ENCODE measurements at places on chromosomes 6 and 20. TPM values are rescaled to one million over a fixed set of nuclear protein-coding genes. Genes with fewer than 3 reads are reported as not detected.

DNA sequence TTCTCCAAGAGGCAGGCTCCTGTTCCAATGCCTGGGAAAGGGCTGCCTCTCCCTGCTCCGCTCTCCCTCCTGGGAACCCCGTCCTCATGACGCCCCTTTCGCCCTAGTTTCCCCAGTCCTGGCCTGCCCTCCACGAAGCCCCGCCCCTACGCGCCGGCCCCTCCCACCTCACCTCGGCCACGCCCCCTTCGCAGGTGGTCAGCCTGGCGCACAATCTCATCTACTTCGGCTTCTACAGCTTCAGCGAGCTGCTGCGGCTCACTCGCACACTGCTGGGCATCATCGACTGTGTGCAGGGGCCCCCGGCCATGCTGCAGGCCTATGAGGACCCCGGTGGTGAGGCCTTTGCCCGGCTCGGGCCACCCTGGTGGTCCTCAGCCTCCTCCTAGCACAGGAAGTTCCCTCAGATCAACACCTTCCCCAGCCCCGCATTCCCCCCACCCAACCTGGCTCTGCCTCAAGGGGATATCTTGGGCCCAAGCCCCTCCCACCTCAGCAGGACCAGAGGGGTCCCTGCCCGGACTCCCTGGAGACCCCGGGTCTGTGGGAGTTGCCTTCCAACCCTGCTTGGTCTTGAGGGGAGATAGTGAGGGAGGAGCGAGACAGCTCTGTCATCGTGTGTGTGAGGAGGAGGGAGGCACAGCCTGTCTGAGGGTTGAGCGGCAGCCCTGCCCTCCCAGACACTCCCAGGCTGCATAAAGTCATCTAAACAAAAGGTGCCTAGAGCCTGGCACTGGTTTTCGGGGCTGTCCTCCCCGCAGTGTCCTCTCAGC, 40.3 kb downstream of the UQCC2 start:
- no peak for DNase-seq

- DNase-seq = no peak
Measured at GRCh38 chr6:56953597-56954402, 1.1 kb upstream of the BEND6 start.

DNA sequence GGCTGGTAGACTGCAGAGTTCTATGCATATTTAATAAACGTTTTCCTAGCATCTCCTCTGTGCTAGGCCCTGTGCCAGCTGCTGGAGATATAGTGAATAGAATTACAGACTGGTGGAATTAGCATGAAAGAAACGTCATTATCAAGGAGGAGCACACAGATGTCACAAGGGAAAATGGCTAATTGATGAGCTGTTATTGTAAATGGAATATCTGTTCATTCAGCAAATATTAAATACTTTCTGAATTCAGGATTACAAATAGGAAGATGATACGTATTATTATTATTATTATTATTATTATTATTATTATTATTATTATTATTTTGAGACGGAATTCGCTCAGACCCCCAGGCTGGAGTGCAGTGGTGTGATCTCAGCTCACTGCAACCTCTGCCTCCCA, 1.2 kb downstream of the AAR2 start:
- DNase-seq = no peak

DNA sequence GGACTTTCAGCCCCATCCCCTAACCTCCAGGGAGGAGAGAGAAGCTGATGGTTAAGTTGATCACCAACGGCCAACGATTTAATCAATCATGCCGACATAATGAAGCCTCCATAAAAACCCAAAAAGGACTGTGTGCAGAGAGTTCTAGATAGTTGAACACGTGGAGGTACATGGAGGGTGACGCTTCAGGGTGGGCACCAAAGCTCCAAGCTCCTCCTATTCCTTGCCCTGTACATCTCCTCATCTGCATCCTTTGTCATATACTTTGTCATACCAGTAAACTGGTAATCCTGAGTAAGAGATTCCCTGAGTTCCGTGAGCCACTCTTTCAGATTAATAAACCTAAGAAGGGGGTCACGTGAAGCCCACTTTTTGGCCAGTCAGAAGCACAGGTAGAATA, 3.7 kb upstream of the GMDS start:
- no peak for DNase-seq

DNA sequence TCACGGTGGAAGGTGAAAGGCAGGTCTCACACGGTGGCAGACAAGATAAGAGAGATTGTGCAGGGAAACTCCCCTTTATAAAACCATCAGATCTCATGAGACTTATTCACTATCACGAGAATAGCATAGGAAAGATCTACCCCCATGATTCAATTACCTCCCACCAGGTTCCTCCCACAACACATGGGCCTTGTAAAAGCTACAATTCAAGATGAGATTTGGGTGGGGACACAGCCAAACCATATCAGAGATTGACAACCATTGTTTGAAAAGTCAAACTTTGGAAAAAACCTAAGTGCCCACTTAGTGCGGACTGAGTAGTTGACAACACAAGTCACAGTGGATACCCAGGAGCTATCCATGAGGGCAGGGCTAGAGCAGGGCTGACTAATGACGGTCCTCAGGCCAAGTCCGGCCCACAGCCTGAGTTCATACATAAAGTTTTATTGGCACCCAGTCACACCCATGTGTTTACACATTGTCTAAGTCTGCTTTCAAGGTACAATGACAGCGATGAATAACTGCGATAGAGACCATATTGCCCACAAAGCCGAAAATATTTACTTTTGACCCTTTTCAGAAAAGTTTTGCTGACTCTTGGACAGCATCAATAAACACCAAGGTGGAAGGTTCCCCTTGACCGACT, 33.8 kb upstream of the PMEPA1 start:
- no peak for DNase-seq

DNA sequence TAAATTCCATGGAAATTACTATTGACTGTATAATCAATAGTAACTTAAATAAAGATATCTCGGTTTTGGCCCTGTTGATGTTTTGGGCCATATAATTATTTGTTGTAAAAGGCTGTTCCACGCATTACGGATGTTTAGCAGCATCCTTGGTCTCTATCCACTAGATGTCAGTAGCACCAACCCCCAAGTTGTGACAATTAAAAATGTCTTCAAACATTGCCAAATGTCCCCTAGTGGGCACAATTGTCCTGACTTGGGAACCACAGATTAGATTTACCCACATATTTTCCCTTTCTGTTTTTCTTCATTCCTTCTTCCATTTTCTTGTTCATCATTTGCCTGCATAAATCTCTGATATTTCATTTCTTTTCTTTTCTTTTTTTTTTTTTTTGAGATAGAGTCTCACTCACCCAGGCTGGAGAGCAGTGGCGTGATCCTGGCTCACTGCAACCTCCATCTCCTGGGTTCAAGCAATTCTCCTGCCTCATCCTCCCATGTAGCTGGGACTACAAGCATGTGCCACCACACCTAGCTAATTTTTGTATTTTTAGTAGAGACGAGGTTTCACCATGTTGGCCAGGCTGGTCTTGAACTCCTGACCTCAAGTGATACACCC, 13.6 kb upstream of the WFDC8 start:
- DNase-seq = no peak

GRCh38 chr6:138863321-138863720, 67.4 kb downstream of the ECT2L start:
- peak; percentile 48 for DNase-seq

DNA sequence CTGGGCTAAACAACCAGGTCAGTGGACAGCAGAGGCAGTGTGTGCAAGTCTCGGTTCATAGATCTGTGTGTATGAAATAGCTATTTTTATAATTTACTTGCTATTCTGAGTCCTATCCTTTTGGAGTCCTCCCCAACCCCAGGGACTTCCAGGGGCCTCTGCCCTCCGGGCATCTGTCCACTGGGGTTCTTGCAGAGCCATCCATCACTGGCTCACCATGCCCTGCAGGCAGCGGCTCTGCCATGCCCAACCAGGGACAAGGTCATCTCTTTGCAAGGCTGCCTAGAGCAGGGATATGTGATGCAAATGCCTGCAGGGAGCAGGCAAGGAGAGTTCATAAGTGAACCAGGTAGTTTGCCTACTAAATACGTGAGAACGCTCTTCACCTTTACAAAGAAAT, 10.5 kb upstream of the BEND3 start:
- no peak for DNase-seq

- no peak for DNase-seq
Measured at GRCh38 chr20:49009899-49010631, 36.0 kb upstream of the CSE1L start.

GRCh38 chr20:37278966-37279590, 10.4 kb upstream of the MANBAL start:
- no peak for DNase-seq

GRCh38 chr20:45254383-45255262, at the start of gene SLPI:
SLPI (minus strand) TSS chr20:45254564; CDS start chr20:45254543, 21 bp downstream.
- peak; percentile 58 for DNase-seq

GRCh38 chr6:157716251-157716995, 106.6 kb upstream of the SNX9 start:
- DNase-seq = no peak

DNA sequence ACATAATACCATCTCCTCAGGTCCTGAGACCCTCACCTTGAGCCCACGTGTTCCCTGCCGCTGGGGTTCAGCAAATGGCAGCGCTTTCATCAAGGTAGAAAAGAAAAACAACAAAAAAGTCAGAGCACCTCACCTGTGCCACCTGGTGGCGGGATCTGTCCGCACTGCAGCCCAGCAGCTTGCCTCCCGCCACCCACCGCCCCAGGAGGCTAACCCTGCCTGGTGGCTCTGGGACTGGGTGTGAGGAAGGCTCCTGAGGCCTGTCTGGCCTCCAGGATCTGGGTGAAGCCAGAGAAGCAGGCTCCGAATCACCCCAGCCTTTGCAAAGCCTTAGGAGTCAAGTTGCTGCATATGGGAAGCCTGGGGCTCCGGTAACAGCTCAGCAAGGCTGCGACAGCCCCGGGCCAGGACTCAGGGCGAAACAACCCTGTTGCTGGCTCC, 270.8 kb downstream of the BMP7 start:
- peak; percentile 10 for DNase-seq

GRCh38 chr6:149567194-149567586, 1.0 kb downstream of the GINM1 start:
- no peak for DNase-seq

GRCh38 chr20:40134176-40134575, 554.9 kb downstream of the MAFB start:
- DNase-seq = no peak

DNA sequence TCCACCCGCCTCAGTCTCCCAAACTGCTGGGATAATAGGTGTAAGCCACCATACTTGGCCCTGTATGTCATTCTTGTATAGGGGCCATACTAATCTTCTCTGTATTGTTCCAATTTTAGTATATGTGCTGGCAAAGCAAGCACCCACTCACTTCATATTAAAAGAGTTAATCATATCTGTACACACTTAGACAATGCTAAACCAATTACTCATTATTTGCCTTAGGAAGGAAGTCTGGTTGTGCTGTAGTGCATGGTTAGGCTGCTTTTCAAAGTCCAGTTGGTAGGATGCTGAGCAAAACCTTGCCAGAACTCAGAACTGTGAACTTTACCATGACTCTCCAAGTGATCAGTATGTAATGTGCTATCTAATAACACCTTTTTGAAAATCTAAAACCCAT, 88.6 kb downstream of the LIN28B start:
- no peak for DNase-seq

- DNase-seq = no peak
Measured at GRCh38 chr6:98215531-98215930, 618.8 kb upstream of the POU3F2 start.

GRCh38 chr20:13817342-13817741, 32.5 kb downstream of the NDUFAF5 start:
- DNase-seq = no peak

DNA sequence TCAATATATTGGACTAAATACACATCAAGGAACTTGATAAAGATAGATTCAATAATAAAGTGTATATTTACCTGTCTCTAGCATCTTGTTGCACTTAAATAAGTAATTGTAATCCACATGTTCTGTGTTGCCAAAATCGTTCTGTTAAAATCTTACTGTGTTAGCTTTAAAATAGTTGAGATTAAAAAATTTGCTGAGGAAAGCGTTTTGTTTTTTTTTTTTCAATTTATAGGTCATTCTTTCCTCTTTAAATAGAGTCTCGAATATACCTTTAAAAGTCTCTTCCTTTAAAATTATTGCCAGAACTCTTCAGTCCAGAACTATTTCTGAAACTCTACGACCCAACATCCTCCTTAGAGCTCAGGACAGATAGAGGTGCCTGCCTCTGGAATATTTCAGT, 195.6 kb upstream of the OPRM1 start:
- DNase-seq = no peak

DNA sequence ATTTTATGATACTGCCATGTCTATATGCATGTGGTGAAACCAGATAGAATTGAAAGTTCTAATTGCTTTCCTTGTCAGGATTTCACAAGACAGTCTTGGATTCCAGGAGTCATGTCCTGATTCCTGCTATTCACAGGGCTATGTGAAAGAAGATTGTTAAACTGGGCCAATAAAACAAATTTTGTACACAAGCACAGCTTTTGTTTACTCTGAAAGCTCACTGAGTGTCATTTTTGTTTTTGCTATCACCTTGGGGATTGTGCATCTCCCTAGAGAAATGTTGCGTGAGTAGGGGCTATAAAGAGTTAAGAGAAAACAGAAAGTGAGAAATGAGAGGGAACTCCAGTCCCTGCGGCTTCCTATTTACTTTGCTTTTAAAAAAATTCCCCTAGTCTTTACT, 627.5 kb downstream of the PKHD1 start:
- DNase-seq = no peak

- peak; percentile 36 for DNase-seq
Measured at GRCh38 chr20:35166242-35166830, 5.5 kb upstream of the PROCR start.

GRCh38 chr20:38875175-38875993, 50.8 kb upstream of the FAM83D start:
- DNase-seq = no peak

DNA sequence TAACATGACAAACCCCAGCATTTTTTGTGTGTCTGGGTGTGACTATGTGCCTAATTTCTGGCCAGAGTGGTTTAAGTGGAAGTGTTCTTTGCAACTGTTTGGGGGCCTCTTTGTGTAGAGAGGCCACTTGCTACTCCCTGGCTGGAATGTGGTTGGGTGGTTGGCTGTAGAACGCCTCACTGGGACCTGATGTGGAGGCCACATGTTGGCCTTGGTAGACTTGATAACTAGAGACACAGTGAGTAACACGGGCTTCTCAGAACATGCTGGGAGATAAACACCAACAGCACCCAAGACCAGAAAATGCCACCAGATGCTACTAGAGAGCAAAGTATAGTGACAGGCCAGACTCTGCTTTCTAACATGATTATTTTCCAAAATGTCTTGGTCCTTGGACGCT, 111.2 kb upstream of the ZFP64 start:
- no peak for DNase-seq

The PTCRA gene
- total RNA-seq = 2.1 TPM

The PLEKHG1 gene
- total RNA-seq = 27.8 TPM

The SLC17A2 gene
- not detected for total RNA-seq

The MAS1 gene
- total RNA-seq = 0.03 TPM

The MUC21 gene
- total RNA-seq = 8.5 TPM

The ZC3H12D gene
- 1.9 TPM for total RNA-seq

The TRIM40 gene
- total RNA-seq = not detected

The SLC17A4 gene
- total RNA-seq = not detected

The CDH4 gene
- 0.24 TPM for total RNA-seq

The TREML2 gene
- total RNA-seq = 3.2 TPM

The ZNF292 gene
- total RNA-seq = 25.2 TPM

The HDGFL1 gene
- total RNA-seq = not detected

The HUS1B gene
- total RNA-seq = 0.41 TPM
